ENCODE measurements at places on chromosomes 1 and 21.

- DNase-seq, result no peak
Observed at GRCh38 chr1:77421504-77422233, 139.8 kb downstream of the AK5 start.

- no peak for DNase-seq
Observed at GRCh38 chr1:229032375-229032774, 238.5 kb upstream of the RAB4A start.

- DNase-seq, result no peak
Observed at GRCh38 chr1:30807318-30808066, 49.9 kb upstream of the LAPTM5 start.

- DNase-seq, result no peak
Observed at GRCh38 chr1:81598623-81599022, 202.1 kb upstream of the ADGRL2 start.

Data from inflammatory macrophage treated with lipopolysaccharide for 4 hours (primary cell).